ENCODE measurements at places on chromosomes 12 and 14.

GRCh38 chr12:59404109-59404650 is 191.6 kb upstream of the SLC16A7 start:
- DNase-seq: no peak

GRCh38 chr14:81178063-81178462 is 42.7 kb downstream of the GTF2A1 start:
- DNase-seq: no peak

GRCh38 chr12:99529966-99530365 is 117.6 kb upstream of the GARIN6 start:
- DNase-seq: no peak

DNA sequence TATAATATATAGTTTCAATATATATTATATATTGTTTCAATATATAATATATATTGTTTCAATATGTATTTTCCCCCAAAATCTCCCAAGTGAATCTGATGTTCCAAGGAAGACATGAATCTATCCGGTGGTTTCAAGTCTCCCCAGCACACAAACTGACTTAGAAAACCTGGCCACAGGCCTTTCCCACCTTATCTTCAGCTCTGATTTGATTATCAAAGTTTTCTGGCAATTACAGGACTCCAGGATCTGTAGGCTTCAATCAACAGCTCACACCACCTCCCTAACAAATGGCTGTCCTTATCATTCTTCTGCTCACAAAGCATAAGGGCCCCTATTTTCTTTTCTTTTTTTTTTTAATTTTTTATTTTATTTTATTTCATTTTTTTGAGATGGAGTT is 22.7 kb upstream of the SPTSSA start:
- no peak for DNase-seq

GRCh38 chr14:89401761-89402160 is 15.3 kb downstream of the FOXN3 start:
- no peak for DNase-seq

DNA sequence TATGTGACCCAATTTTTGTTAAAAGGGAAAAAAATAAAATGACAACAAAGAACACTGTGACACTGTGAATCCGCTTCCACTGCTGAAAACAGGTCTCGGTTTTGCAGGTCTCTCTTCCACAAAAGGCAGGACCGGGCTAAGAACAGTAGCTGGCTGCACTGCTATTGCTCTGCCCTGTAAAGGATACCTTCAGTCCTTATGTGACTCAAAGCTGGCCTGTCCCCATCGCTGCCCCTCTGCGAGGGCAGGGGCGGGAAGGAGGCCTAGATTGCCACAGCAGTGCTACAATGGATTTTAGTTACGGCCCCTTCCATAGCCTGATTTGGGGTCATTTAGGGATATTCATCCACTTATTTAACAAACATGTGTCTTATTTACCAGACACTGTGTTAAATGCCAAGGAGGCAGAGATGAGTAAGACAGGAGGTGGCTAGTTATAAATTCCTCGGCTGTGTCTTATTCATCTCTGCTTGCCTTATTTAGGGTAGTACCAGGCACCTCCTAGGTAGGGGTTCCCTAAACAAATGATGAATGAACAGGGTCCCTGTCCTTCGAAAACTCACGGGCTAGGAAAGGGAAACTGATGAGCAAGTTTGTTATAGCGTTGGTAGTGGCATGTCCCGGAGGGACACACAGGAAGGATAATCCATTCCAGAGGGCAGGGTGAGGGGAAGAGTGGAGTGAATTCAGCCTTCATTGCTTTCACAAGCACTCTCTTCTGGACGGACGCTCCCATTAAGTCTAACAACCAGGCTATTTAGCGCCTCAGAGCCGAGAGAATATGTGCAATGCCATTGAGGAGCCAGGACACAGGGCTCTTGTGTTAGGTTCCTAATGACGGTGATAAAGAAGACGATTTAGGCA is 73.3 kb downstream of the EID3 start:
- DNase-seq: no peak

DNA sequence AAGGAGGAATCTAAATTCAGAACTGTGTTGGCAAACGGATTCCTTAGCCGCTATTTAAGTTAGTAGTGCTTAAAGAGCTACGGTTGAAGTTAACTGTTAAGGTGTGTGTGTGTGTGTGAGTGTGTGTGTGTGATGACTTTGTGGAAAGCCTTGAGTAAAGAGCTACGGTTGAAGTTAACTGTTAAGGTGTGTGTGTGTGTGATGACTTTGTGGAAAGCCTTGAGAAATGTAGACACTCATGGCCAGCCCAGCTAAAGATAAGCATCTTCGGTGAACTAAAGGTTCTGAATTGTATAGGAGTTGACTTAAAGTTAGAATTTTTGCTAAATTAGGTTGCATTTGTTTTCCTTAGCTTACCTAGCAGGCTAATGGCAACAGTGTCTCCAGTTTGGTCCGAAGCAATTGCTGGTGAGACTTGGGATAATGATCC is 1.4 kb downstream of the KTN1 start:
- no peak for DNase-seq

GRCh38 chr12:120515496-120515895 is 13.5 kb downstream of the COQ5 start:
- DNase-seq: no peak

GRCh38 chr14:50218501-50218900 is 12.9 kb downstream of the SOS2 start:
- DNase-seq: no peak

DNA sequence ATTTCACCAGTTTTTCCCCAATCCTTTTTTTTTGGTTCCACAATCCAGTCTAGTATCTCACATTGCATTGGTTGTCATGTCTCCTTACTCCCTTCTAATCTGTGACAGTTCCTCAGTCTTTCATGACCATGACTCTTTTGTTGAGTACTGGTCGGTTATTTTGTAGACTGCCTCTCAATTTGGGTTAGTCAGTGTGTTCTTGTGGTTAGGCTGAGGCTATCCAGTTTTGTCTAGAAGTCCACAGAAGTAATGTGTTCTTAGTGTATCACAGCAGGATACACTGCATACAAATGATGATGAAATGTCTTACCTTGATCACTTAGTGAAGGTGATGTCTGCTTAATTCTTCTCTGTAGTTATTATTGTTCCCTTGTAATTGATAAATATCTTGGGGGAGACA is 24.8 kb downstream of the PELI2 start:
- no peak for DNase-seq

DNA sequence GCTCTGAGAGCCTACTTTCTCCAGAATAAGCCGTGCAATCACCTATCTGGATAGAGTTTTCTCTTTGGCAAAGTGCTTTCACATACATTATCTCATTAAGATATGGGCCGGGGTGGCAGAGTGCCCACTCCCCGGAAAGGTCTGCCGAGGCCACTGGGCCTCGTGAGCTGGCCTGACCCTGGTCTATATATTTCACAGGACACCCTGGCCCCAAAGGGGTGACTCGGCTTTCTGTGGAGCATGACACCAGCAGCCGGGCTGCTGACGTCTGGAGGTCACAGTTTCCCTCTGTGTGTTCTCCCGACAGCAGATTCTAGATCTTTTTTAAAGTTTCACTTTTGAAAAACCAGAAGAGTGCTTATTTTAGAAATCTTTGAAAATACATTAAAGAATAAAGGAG is 27.9 kb upstream of the ATP2A2 start:
- no peak for DNase-seq

DNA sequence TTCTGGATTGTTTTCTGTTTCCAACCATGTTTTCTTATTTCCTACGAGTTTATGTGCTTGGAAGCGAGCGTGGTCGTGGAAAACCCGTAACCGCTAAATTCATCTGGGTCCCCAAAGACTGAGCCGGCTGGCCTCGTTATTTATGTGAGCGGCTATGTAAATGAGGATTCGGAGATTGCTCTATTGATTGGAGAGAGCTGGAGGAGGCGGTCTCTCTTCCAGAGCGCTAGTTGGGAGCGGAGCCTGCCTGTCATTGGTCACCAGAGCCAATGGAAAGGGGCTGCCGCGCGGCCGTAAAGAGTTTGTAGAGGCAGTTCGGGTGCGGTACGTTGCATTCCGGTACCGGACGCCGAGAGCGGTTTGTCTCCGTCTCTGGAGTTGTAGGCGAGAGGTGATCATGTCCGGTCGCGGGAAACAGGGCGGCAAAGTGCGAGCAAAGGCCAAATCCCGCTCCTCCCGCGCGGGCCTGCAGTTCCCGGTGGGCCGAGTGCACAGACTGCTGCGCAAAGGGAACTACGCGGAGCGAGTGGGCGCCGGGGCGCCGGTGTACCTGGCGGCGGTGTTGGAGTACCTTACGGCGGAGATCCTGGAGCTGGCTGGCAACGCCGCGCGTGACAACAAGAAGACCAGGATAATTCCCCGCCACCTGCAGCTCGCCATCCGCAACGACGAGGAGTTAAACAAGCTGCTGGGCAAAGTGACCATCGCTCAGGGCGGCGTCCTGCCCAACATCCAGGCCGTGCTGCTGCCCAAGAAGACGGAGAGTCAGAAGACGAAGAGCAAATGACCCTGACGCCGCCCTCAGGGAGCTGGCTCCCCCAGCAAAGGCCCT is 29.0 kb downstream of the WBP11 start:
- peak; percentile 80 for DNase-seq

GRCh38 chr14:58794993-58795762 is 157.4 kb downstream of the DACT1 start:
- no peak for DNase-seq

GRCh38 chr12:630656-631632 is 32.3 kb downstream of the NINJ2 start:
- DNase-seq: peak; percentile 67

DNA sequence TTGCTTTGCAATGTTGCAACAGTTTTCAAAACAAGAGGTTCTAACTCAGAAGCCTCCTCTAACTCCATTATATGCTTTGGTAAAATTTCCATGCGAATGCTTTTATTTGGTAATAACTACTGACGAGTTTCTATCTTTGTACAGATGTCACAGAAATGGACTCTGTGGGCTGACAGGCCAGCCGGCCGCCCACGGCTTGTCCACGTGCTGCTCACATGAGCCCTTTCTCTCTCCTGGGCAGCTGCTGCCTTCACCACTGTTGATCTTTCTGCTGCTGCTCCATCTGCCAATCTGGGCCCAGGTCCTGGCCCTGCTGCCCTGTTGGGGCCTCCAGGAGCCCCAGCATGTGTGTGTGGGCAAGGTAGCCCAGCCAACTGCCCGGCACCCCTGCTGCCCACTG is 168.2 kb upstream of the TMEM132C start:
- no peak for DNase-seq

DNA sequence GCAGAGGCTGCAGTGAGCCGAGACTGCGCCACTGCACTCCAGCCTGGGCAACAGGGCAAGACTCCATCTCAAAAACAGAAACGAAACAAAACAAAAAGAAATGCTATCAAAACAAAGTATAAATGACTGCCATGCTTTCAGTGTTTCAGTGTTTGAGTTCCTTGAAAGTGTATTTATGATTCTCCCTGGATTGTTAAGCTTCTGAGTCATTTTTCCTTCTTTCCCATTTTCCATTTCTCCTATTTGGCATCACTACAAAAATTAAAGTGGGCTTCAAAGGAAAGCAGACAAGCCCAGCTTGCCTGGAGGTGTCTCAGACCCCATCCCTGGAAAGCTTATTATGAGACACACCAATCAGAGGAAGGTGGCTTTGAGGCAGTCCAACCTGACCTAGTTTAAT is 35.1 kb downstream of the NIN start:
- no peak for DNase-seq

GRCh38 chr14:65277027-65277426 is 135.5 kb upstream of the FUT8 start:
- no peak for DNase-seq

DNA sequence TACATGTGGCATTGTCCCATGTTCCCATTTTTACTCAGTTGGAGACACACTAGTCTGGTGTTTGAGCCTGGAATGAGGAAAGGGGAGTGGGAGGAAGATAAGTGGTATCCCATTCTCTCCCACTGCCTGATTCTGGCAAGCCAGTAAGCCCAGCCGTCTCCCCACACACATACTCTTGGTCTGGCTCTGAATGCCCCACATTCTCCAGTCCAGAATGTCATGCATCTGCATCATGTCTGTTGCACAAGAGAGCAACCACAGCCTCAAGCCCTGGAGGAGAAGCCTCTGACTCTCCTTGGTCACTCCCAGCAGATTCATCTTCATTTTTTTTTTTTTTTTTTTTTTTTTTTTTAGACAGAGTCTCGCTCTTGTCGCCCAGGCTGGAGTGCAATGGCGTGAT is 48.0 kb downstream of the DRAM1 start:
- no peak for DNase-seq

DNA sequence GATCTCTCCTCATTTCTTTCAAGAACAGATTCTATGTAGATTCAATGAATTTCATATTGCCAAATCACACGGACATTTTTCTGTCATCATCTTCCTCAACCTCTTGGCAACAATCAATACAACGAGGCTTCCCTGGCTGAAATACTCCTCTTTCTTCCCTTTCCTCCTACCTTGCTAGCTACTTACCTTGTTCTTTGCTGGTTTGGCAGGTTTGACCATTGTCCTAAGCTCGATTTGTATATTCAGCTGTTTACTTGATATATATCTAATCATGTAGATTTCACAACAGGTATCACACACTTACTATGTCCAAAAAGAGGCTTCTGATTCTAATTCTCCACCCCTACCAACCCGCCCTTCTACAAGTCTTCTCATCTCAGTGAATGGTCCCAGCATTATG is 23.6 kb downstream of the NDUFA12 start:
- no peak for DNase-seq

GRCh38 chr14:81211844-81212243 is 8.9 kb downstream of the GTF2A1 start:
- DNase-seq: no peak

- DNase-seq: no peak
These were observed 297.0 kb downstream of the PCNX1 start for GRCh38 chr14:71204231-71204630.

DNA sequence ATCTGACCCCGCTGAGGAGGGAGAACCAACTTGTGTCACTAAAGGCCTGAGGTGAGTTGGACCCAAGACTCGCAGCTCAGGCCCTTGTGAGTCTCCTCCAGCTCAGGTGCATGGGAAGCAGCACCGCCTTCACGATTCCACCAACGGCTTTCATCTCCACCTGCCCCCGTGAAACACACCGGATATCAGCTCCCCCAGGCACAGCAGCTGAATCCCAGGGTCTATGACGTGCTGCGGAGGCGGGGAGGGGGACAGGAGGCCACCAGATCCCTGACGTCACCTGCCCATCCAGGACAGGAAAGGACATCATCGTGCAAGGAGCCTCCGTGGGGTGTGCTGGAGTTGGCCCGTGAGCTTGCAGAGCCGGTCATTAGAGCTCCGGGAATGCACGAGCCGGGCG is 18.5 kb upstream of the SFSWAP start:
- DNase-seq: no peak

GRCh38 chr14:51867741-51868140 is 7.3 kb downstream of the GNG2 start:
- no peak for DNase-seq

DNA sequence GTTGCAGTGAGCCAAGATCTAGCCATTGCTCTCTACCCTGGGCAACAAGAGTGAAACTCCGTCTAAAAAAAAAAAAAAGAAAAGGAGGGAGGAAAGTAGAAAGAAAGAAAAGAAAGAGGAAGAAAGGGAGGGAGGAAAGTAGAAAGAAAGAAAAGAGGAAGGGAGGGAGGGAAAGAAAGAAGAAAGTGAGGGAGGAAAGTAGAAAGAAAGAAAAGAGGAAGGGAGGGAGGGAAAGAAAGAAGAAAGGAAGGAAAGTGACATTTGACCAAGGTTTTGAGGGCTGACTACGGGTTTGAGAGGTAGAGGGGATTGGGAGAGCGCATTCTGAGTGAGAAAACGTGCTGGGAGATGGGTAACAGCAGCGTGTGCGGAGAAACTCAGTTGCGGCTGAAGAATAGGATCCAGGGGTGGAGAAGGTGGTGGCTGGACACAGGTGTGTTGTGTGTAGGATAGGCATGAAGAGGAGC is 521 bp upstream of the PAPLN start:
- DNase-seq: no peak

Measured in stimulated activated CD4-positive, alpha-beta T cell treated with anti-CD3 and anti-CD28 coated beads, Interleukin-4, amount 100 ng/mL, for 48 hours (primary cell).